Esophagus muscularis mucosa (tissue), 4 donors: ENCODE measurements at places on chromosomes 11 and 22. TPM values are rescaled to one million over a fixed set of nuclear protein-coding genes. Genes with fewer than 3 reads are reported as not detected.

DNA sequence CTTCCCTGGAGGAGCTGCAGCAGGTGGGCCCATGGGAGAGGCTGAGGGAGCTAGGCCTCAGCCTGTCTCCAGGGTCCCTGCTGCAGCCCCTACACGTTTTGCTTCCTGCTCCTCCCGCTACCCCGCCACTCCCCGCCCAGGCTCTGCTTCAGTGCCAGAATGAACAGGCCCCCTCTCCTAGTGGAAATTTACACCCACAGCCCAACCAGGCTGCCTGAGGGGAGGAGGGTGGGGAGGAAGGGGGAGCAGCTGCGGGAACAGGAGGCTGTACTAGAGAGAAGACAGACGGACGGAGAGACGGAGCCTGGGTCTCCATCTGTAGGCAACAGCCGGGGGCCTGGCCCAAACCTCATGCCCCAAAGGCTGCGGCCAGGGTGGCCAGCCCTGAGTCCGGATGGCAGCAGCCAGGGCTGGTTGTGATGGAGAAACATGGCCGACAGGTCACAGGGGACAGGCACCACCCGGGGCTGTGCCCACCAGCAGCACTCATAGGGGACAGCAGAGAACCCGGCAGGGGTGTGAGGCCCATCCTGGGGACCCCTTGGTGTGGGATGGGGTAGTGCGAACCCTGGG lies 20.6 kb downstream of the FLRT1 start:
- DNase-seq, result no peak

Gene SERHL2
- 5.1 TPM for total RNA-seq

GRCh38 chr22:19244600-19245352 lies 46.7 kb downstream of the CLTCL1 start:
- DNase-seq, result no peak

DNA sequence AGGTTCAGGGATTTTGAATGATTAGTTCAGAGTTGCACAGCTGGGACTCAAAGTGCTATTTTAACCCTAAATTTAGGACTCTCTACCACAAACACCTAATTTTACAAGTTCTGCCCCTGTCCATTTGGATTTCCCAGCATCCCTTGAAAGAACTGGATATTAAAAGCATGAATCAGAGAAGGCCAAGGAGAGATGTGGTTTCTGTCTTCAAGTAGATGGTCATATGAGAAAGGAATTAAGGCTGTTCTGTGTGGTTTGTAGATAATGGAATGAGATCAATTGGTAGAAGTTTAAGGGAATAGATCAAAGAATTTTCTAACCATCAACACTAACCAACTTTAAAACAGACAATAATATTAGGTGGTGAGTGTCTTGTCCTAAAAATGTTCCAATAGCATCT lies 106.4 kb upstream of the TENM4 start:
- no peak for DNase-seq

DNA sequence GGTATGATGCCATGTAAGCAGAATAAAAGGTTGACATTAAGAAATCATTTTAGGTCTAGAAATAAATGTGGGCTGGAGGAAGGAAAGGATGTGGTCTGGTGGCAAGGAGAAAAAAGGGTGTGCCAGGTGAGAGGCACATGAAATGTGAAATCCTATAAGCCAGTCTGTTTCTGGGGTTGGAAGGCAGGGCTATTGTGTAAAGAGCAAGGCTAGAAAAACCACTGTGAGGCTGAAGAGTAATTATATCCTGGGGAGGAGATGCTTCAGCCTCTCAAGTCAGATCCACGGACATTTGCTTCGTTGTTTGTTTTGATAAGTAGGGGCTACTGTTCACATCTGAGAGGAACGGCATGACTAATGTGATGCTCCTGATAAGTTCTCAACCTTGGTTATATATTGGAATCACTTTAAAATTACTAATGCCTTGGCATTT lies 77.5 kb upstream of the CTSC start:
- no peak for DNase-seq

Gene NUDT22
- 46.9 TPM for total RNA-seq

Gene APOL4
- 24.7 TPM for total RNA-seq

Gene APOBEC3G
- total RNA-seq, result 5.7 TPM

- no peak for DNase-seq
Observed at GRCh38 chr11:69873166-69874077, 54.2 kb upstream of the FGF3 start.

Gene C2CD2L
- 7.5 TPM for total RNA-seq

Gene TRIM51G
- not detected for total RNA-seq

DNA sequence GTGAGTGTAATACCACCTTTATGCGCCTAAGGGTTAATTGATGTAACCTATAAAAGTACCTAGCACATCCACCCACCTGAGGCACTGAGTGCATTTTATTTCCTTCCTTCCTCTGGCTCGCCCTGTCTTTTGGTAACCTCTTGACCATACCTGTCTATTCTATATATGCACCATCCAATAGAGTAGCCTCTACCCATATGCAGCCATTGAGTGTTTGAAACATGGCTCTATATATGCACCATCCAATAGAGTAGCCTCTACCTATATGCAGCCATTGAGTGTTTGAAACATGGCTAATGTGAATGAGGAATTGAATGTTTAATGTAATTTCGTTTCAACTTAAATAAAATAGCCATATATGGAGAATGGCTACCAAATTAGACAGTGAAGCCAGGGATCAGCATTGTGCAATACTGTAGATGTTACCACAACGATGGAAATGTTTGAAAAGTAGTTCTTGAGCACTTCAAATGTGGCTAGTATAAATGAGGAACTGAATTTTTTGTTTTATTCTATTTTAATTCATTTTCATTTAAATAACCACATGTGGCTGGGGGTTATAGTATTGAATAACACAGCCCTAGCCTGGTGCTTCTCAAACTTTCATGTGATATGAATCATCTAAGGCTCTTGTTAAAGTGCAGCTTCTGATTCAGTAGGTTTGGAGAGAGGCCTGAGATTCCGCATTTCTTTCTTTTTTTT lies 33.8 kb downstream of the SLC35F2 start:
- no peak for DNase-seq

Gene PAX6
- total RNA-seq, result 0.06 TPM

Gene C22orf42
- not detected for total RNA-seq

DNA sequence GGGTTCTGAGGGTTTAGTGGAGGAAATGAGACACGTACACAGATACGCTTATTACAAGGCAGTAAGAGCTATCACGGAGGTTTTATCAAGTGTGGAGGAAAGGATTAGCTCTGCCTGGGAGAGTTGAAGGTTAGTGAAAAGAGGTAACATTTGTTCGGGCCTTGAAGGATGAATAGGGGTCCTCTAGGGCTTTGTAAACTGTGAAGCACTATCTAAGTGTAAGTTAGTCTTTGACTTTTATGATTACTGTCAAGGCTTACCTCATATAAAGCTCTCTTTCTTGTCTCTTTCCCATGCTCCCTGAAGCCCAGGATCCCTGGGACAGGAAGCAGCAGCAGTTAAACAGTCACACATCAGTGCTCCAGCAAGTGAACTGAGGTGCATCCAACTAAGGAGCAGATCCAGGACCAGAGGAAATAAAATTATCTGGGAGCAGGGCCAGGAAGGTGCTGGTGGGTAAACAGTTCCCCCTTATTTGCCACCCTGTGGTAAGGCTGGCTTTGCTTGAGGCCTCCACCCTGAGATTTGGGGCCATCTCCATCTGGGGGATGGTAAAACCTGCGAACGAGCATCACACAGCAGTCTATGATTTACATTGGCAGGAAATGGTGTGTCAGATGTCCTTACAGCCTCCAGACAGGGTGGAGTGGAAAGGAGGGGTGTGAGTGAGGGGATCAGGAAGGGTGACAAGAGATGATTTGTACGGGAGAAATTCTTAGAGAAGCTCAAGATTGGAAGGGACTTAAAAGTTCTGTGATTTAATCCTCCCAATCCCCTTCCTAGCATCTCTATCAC lies 27.2 kb downstream of the GVQW3 start:
- no peak for DNase-seq

- no peak for DNase-seq
Observed at GRCh38 chr11:6627762-6628241, 8.6 kb upstream of the TPP1 start.

DNA sequence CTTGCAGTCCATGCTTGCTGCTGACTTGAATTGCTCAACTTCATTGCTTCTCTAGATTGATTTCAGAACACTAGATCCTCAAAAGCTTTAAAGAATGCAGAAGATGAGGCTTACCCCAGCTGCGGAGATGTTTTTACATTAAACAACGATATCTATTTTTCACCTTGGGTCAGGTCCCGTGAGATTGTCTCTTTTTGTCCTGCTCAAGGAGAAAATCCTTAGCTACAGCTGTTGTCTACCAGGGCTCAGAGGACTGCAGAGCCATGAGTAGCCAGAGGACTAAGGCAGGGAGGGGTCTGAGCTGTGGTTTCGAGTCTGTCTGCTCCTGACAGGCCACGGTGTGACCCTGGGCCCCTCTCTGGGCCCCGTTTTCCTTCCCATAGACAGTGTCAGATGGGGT lies 51.4 kb downstream of the PKNOX2 start:
- DNase-seq, result no peak

GRCh38 chr11:59259047-59259446 lies 46.3 kb upstream of the MPEG1 start:
- peak; percentile 82 for DNase-seq

DNA sequence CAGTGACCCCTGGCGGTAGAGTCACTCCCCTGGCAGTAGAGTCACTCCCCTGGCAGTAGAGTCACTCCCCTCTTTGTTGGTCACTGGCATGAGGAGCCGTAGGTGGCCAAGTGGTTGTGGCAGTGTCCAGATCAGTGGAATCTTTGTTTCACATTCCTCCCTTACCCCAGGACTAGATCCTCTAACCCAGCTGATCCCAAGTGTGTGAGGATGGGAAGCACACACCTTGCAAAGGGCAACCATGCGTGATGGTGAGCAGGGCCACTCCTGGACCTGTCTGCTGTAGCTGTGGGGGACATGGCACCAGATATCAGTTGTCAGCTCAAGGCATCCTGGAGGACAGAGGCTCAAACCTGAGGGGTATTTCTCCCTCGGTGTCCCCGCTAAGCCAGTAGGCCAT lies 37.8 kb downstream of the OSBP2 start:
- no peak for DNase-seq

Gene ACRV1
- not detected for total RNA-seq

GRCh38 chr11:23749762-23750430 lies 747.0 kb upstream of the LUZP2 start:
- DNase-seq, result no peak

GRCh38 chr11:95794086-95794485 lies 3.8 kb downstream of the CEP57 start:
- DNase-seq, result no peak

- DNase-seq, result peak; percentile 86
Observed at GRCh38 chr22:48949375-48950149, 878.1 kb downstream of the BRD1 start.

DNA sequence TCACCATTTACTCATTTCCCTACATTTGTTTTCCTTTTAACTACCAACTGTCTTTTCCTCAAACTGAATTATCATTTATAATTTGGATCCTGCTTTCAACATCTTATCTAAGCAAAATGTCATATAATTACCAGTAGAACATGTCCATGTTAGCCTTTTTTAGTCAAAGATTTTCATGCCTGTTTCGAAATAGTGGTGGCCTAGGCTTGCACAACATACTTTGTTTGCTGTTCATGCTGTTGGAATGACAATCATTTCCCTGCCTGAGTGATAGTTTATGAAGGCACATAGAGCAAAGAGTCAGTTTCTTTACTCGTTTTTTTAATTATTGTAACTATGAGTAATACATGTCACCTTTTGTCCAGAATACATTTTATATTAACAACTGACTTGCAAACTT lies 144.3 kb upstream of the ANO3 start:
- DNase-seq, result no peak

DNA sequence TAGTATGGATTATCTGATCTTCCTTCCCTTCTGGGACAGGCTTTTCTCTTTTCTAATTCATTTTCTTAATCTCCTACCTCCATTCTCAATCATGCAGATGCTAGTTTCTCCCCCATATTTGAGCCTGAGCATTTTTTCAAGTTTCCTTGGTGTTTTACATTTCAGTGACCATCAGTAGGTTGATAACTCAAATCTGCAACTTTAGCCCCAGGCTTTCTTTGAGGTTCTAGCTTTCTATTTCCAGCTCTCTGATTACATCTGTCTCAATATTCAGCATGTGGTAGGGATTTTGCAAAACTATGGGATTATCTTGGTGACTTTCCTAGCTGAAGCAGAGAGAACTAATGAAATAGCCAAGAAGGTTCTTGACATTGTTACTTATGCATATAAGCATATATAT lies 67.8 kb downstream of the ARHGEF12 start:
- DNase-seq, result no peak

DNA sequence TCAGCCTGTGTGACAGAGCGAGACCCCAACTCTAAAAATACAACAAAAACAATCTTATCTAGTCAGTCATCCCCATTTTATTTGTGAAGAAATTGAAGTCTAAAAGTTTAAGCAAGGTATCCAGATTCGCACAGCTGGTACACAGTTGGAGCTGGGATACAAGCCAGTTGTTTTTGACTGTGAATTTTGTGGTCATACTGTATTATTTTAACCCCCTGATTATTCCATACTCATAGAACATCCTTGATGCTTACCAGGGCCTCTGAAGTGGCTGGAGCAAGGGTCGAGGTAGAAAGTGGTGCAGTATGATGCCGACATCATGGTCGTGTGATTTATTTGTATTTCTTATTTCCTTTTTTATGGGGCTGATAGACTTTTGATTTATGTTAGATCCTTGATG lies 50.0 kb downstream of the BID start:
- DNase-seq, result no peak

- no peak for DNase-seq
Observed at GRCh38 chr11:47552056-47552565, 821 bp downstream of the CELF1 start.

DNA sequence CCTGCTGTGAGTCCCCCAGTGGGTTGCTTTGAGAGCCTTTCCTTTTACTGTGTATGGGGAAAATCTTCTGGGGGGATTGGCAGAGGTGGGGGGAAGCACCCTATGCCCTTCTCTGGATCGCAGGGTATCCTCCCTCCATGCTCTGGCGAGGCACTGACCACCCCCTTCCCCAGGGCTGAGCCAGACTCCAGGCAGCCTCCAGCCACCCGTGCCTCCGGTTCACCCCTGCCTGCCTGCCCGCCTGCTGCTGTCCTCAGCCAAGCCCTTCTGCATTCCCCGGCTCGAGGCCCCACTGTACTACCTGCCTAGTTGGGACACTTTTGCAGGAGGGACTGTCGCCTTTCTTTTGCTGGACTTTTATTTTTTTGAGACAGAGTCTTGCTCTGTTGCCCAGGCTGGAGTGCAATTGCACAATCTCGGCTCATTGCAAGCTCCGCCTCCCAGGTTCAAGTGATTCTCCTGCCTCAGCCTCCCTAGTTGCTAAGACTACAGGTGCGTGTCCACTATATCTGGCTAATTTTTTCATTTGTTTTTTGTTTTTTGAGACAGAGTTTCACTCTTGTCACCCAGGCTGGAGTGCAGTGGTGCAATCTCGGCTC lies 23.8 kb upstream of the TP53I11 start:
- DNase-seq, result no peak

GRCh38 chr22:44131412-44131811 lies 49.3 kb upstream of the PARVG start:
- no peak for DNase-seq

- DNase-seq, result no peak
Observed at GRCh38 chr11:78981153-78981552, 406.5 kb upstream of the NARS2 start.

GRCh38 chr11:81421251-81421860 lies 1312.3 kb downstream of the FAM181B start:
- DNase-seq, result no peak

Gene TUB
- total RNA-seq, result 8.3 TPM
